ENCODE measurements at places on chromosomes 5 and 9.

DNA sequence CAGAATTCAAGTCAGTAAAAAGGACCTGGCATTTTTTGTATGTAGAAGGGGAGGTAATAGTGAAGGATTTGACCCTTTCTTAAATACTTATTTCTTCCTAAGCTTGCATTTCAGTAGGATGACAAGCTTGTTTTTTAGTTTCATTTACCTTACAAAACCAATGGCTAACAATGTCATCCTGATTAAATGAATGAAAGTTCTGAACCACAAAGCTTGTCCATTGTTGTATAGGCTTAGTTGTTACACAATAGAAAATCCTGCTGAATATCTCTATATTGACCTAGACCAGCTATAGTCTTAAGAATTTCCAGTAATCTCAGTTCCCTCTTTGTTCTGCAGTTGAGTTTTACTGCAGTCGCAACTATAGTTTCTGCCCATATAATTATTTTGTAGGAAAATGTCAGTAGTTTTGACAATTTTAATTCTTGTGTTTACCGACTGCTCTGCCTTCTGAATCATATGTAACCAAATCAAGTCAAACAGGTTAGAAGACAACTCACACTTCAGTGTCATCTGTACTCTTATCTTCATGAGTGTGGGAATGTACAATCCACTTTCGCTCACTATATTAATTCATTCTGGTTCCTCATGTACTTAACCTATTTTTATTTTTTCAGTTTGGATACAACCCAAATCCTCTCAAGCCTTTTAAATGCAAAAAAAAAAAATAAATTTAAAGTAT, 195.7 kb downstream of the CD180 start:
- no peak for DNase-seq

DNA sequence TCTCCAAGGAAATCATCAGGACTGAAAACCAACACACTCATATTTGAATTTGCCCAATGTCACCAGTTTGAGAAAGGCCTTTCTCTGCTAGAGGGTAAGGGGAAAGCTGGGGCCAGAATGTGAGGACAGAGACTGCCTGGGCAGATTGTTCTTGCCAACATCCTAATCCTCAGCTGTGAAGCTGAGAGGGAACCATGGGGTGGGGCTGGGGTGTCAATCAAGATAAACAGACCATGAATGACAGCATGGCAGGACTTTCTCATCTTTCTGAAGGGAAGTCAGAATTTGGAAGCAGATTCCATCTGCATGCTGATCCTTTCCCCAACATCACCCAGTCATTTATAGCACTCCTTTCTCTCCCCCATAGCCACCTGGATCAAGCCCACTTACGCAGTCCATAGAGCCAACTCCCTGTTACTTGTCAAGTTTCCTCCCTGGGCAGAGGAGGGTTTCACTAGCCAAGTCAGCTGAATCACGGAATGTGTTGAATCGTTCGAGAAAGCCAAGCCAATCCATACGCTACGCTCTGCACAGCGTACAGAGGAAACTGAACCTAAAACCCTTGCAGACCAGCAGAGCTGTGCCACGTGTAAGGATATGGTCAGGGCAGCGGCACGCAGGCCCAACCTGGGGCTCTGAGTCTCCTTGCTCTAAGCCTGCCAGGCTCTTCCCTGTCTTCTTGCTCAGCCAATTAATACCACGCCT, 14.9 kb downstream of the GLDC start:
- no peak for DNase-seq

DNA sequence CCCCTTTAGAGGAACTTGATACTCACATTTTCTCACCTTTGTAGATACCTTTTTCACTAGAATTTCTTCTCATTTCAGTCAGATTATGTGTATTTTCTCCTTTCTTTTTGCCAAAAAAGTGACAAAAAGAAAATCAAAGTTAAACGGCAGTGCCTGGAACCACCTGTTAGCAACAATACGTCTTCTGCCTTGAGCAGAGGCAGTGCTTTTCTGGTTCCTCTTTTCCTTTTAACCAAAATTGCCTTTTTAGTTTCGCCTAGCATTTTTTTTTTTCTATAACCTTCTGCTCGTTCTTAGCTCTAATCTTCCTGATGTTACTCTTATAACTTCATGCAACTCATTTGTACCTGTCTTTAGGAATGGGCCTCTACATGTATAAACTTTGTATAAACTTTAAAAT, 26.1 kb downstream of the SMIM32 start:
- no peak for DNase-seq

GRCh38 chr5:176519810-176520720, 17.1 kb downstream of the RNF44 start:
- no peak for DNase-seq

- DNase-seq, result no peak
These were observed 100.4 kb downstream of the GAPVD1 start for GRCh38 chr9:125361837-125362531.

- DNase-seq, result no peak
These were observed 324.6 kb downstream of the MLLT3 start for GRCh38 chr9:20297646-20298084.

Data from HuH-7.5 (cell line).